ENCODE measurements at places on chromosomes 1 and 21. TPM values are rescaled to one million over a fixed set of nuclear protein-coding genes. Genes with fewer than 3 reads are reported as not detected.

- DNase-seq = peak; percentile 55
Measured at GRCh38 chr1:210882414-210883221, 251.3 kb downstream of the KCNH1 start.

GRCh38 chr1:206717674-206717989 is 32.9 kb downstream of the MAPKAPK2 start:
- DNase-seq = no peak

DNA sequence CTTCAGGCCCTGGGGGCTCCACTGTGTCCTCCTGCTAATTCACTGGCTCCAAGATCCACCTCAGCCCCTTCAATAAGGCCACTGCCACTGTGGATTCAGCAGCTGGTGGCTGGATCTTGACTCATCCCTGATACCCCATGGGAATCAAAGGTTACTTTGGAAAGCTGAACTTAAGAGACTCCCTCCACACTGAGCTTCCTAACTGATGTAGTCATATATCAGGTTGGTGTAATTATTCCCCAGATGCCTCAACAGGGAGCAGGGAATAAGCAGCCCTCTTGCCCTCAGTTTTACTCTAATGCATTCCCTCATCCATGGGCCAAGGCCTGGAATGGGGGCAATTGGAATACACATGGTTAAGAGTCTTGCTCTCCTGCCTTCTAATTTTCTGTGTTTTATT is 164.6 kb downstream of the FASLG start:
- DNase-seq = no peak

Gene KRTAP10-3
- not detected for total RNA-seq

GRCh38 chr1:28280977-28281381 is 21.7 kb downstream of the SESN2 start:
- DNase-seq = no peak

DNA sequence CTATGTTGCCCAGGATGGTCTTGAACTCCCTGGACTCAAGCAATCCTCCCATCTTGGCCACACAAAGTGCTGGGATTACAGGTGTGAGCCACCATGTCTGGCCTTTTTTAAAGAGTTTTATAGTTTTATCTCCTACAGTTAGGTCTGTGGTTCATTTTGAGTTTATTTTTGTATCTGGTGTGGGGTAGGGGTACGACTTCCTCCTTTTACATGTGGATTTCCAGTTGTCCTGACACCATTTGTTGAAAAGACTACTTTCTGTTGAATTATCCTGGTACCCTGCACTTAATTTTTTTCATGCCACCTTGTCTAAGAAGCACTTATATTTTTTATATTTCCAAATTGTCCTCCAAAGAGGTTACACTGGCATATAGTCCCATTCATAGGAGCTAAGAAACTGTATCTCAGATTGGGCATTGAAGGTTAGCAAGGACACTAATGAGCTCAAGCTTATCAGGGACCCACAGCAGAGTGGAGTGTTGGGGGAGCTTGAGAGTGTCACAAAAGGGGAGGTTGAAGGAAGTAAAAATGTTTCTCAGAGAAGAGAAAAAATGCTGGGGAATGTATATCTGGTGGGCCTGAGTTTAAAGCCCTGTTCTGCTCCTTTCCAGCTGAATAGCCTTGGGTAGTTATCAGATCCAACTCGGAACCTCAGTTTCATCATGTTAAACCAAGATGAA is 23.4 kb upstream of the MEF2D start:
- DNase-seq = no peak

GRCh38 chr1:183303323-183303645 is 114.9 kb downstream of the NMNAT2 start:
- DNase-seq = no peak

Gene VANGL2
- total RNA-seq = 2.2 TPM

- DNase-seq = no peak
Measured at GRCh38 chr21:45095505-45095904, 21.1 kb downstream of the ADARB1 start.

Gene CD2
- not detected for total RNA-seq

- DNase-seq = peak; percentile 66
Measured at GRCh38 chr1:239951511-239952140, 140.1 kb upstream of the FMN2 start.

DNA sequence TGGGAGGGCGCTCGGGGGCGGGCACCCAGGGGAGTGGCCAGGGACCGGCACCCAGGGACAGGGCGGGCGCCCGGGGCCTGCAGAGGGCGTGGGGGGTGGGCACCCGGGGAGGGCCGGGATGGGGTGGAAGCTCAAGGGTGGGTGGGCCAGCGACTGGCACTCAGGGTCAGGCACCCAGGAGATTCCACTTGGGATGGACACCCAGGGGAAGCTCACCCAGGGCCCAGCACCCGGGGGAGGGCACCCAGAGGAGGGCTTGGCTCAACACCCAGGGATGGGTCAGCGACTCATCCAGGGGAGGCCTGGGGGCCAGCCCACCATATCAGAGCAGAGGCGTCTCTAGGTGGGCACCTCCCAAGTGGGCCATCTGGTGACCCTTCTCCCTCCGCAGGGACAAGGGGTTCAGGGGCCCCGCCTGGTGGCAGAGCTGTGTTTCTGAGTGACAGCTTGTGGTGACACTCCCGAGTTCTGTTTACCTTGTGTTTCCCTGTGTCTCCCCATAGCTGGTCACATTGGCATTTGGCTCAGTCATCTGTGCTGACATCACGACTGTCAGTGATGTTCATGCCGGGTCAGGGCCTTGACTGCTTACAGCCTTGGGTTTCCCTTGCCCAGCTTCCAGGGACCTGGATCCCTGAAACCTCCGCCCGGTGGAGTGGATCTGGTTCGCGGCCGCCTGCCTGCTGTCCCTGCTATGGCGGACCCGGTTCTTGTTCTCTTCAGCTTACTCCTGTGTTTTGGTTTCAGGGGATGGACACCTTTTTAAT is 749 bp downstream of the IBA57 start:
- peak; percentile 79 for DNase-seq

Gene PCP4
- not detected for total RNA-seq

GRCh38 chr1:221716713-221717484 is 25.0 kb downstream of the DUSP10 start:
- no peak for DNase-seq

- no peak for DNase-seq
Measured at GRCh38 chr1:77349275-77349674, 67.5 kb downstream of the AK5 start.

DNA sequence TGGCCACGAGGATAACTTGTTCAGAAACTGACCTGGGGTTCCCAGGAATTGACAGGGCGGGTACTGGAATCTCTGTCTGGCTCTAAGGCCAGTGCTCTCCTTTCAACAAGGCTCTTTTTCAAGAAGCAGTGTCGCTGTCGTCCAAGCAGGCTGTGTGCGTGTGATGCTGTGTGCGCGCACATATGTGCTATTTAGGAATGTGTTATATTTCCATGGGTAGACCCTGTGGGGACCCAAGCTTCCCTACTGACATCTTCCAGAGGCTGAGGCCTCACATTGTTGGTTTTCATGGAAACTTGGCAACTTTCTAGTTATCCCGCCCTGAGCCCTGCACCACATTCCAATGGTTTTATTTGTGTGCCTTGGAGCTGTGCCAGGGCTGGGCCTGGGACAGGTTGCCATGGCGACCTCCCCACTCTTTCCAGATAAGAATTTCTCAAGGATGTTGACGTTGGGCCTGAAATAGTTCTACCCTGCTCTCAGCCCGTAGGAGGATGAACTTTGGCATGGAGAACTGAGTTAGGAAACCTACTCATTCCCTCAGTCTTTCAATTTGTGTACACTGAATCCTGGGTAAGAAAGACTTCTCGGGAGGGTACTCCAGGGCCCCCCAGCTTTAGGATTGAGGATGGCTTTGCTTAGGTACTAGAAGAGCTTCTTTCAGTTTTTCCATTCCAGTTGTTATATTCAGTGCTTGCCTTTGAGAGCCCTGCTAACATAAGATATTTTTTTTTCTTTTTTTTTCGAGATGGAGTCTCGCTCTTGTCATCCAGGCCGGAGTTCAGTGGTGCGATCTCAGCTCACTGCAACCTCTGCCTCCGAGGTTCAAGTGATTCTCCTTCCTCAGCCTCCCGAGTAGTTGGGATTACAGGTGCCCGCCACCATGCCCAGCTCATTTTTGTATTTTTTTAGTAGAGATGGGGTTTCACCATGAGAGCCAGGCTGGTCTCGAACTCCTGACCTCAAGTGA is 38.8 kb upstream of the SRSF10 start:
- peak; percentile 95 for DNase-seq

GRCh38 chr21:15065392-15066122 is 757 bp upstream of the NRIP1 start:
- peak; percentile 67 for DNase-seq

Gene DYNLT5
- total RNA-seq = not detected

DNA sequence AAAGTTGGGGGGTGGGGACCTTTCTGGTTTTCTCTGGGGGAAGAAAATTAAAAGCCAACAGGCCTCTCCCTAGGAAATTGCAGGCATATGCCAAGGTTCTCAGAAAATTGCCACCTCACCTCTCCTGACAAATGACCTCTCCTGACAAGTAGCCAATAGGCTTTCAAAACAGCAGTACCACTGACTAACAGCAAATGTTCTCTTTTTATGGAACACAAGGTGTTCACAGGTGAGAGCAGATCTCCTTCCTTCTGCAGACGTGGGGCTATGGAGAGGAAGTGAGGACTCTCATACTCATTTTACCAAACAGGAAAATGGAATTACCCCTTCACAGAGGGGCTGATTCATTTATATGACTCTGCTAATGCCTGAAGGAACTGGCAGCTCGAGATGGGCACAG is 32.7 kb upstream of the SUCO start:
- DNase-seq = no peak

DNA sequence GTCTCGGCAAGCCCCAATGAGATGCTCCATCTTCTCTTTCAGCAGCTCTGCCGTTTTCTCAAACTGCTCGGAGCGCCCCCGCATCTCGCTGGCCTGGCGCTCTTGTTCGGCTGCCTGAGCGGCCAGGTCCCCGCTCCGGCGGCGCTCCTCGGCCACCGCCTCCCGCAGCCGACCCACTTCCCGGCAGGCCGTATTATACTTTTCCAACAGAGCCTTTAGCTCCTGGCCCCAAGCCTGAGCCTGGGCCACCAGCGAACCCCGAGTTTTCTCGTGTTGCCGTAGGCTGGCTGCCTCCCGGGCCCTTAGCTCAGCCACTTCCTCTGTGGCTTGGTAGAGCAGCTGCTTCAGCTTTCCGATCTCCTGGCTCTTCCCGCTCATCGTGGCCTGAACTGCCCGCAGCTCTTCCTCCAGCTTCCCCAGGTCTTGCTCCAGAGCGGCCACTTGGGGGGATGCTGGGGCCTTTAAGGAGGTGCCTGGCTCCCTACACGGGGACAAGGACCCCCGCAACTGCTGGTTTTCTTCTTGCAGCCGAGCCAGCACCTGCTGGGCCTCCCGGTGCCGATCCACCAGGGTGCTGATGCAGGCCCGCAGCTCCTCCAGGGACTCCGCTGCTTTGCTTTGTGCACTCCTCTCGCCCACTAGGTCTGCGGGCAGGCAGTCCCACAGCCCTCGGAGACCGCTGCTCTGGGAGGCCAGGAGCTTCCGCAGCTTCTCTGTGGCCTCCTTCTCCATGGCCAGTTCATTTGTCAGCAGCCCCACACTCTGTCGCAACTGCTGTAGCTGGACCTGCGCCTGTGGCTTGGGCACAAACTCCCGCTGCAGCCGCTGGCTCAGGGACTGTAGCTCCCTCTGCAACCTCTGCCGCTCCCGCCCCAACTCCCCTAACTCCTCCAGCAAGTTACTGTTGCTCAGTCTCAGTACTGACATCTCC is 13.4 kb upstream of the PIAS3 start:
- no peak for DNase-seq

GRCh38 chr1:205472737-205473441 is 17.0 kb upstream of the BLACAT1 start:
- no peak for DNase-seq

Gene OR2T29
- total RNA-seq = not detected

- no peak for DNase-seq
Measured at GRCh38 chr1:174276087-174276486, 116.8 kb downstream of the RABGAP1L start.

Gene SPATA21
- total RNA-seq = not detected

- DNase-seq = no peak
Measured at GRCh38 chr1:45393718-45394302, 53.6 kb upstream of the MUTYH start.

DNA sequence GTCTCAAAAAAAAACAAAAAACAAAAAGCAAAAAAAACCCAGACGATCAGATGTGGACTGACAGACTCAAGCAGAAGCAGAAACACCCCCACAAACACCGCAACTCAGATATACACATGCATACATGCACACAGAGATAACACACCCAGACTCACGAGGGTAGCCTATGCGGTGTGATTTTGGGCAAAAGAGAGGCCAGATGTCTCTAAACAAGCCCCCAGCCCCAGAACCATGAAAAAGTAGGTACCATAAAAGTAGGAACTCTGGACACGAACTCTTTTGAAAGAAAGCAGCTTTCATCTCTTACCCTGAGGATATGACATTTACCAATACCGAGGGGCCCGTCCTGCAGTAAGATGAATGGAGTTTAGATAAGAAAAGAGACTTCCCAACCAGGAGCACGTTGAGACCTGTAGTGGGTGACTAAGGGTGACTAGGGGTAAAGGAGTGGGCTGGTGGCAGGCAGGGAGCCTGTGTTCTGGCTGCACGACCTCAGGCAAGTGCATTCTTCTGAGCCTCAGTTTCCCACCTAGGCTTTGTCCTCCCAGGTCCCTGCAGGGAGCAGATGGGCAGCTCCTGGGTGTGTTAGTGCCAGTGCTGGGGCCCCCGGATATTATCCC is 1.5 kb upstream of the TINAGL1 start:
- DNase-seq = peak; percentile 43

DNA sequence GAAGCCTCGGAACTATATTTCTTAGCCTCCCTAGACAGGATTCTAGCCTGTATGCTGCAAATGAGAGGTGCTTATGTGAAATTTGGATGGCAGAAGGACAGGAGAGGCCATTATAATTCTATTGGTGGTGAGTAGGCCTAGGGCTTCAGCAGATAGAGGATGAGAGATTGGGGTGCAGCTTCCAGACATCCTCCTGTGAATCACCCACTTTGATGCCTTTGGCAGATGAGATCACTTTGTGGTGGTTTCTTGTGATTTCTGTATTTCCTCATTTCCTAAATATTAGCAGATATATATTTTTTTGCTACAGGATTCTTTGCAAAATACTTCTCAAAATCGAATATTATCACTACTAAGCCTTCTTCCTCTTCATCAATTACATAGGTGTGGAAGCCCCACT is 37.3 kb downstream of the MFSD2A start:
- no peak for DNase-seq

DNA sequence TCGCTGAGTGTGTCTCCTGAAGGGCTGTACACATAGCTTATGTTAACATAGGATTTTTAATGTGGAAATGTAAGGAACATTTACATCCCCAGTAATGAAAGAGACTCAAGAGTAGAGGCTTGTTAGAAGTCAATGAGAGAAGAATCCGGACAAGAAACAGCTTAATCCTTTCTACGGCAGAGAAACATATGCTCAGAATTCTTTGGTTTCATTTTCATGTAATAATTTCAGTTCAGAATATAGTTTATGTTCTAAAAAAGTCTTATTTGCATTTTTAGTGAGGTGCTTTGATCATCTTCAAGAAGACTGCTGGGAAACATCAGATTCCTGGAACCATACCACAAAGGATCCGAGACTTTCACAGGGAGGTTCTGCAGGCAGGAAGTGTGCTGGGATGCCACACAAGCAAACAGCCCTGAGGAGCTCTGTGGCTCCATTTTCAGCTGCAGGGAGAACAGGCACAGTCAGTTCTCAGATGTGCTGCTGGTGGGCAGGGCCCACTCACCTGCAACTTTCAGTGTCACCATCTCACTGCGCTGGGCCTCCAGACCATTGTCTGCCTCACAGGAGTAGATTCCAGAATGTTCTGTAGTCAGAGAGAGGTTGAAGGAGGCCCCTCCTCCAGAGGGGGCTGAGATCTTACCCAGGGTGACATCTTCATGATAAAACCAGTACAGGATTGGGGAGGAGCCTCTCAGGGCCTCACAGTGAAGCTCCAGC is 28.4 kb downstream of the FCRL5 start:
- no peak for DNase-seq

Gene RAD54L
- 10.4 TPM for total RNA-seq

Gene RGS8
- not detected for total RNA-seq
